NCI-H2107 (cell line): ENCODE measurements at places on chromosomes 11 and 22.
A peak's percentile ranks its signal among the peaks of the same experiment; 100 is the strongest.

- no peak for DNase-seq
Measured at GRCh38 chr11:115126092-115126491, 378.1 kb downstream of the CADM1 start.

- DNase-seq: no peak
Measured at GRCh38 chr11:74005721-74006517, 3.0 kb downstream of the UCP3 start.

GRCh38 chr11:12502046-12502445 lies 124.7 kb downstream of the PARVA start:
- no peak for DNase-seq

DNA sequence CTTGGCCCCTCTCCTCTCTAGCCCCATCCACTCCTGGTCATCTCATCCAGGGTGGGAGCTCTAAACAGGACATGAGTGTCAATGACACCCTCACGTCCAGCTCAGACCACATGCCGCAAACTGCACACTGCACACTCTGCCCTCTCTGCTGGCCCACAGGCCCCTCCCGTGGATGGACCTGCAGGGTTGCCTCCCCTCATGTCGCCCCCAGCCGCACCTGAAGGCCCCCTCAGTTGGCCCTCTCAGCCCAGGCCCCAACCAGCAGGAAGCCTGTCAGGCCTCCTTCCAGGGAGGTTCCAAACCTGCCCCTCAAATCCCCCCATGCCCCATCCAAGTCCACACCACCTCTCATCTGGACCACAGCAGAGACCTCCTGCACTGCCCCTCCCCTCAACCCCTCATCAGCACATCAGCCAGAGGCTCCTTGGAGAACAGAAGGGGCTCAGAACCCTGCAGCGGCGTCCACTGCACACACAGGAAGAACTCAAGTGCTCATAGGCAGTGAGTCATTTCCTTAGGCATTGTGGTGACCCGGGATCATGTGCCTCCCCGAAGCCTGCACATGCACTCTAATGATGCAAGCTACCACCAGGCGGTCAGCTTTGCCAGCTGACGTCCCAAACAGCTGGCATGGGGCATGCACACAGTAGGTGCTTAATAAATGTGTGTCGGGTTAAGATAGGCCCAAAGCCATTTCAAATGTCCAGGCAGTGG lies 12.9 kb upstream of the CDKN1C start:
- DNase-seq: no peak

DNA sequence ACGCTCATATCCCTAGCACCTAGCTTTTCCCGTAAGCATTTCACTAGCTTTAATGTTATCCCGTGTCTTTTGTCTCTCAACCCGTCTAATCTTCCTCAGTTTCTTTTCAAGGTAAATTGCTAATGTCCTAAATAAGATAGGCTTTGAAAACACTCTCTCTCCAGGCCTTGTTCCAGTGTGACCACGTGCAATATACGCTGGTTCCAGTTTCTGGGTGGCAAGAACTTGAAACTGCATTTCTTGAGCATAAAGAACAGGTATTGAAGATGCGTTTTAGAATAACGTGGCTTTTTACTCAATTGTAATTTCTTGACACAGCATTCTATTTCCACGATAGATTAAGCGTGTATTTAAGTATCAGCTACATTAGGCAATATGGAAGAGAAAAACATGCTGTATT lies 1.1 kb downstream of the CDC45 start:
- no peak for DNase-seq

DNA sequence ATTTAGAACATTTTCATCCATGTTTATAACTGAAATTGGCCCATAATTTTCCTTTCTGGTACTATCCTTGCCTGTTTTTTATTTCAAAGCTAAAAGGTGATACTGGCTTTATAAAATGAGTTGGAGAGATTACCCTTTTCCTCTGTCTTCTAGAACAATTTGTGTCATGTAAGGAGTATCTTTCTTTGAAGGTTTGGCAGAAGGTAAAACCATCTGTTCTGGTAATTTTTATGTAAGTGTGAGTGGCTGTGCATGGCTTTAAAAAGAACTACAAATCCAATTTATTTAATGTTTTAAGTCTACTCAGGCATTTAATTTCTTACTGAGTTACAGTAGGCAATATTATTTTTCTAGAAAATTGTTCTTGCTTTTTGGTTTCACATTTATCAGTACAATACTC lies 7.7 kb upstream of the MRGPRD start:
- no peak for DNase-seq

DNA sequence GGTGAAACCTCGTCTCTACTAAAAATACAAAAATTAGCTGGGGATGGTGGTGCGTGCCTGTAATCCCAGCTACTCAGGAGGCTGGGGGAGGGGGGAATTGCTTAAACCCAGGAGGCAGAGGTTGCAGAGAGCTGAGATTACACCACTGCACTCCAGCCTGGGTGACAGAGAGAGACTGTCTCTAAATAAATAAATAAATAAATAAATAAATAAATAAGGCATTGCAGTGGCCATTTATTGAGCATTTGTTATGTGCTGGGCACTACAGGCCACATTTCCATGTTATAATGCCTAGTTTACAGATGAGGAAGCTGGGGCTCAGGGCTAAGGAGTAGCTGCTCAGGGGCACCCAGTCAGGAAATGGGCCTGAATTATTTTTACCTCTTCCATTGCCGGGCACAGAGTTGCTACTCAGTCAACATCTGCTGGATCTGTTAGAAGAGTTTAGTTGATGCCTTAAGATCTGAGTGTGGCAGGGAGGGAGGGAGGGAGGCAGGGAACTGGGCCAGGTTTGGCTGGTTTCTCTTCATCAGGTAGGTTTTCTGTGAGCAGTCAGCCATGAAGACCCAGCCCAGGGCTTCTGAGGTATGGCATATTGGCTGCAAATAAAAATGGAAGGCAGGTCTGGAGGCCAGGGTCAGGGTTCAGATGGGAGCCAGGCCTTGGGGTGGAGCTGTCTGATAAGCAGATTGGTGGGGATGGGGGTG lies 5.6 kb downstream of the PVALB start:
- DNase-seq: no peak

DNA sequence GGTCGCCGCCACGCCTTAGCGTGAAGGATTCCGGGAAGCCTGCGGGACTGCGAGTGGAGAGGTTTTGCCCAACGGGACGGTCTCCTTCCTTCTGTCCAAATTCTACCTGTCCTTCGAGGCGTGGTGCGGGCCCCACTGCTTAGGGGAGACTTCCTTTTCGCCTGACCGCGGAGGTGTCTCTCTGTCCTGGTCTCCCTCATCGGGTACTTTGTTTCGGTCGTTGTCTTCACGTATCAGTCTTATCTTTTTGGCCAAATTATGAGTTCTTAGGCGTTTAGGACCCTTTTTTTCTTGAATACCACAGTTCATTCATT lies 388 bp downstream of the HINFP start:
- no peak for DNase-seq

GRCh38 chr11:69301455-69302401 lies 7.8 kb downstream of the MYEOV start:
- DNase-seq: no peak

DNA sequence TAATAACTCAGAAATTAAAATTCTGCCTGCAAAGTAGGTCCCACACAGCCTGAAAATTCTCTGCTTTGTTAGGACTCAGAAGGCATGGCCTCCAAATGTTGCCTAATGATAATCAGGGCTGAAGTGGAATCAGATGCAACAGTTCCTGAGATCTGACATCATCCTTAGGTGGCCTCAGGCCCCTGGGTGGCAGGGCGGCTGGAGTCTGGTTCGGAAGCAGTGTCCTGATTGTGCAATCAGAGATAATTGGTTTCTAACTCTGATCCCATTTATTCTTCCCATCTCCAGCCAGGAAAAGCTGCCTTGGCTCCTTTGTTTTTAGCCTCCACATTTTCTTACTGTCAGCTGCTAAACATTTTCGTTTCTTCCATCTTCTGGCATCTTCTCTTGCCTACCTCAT lies 399.3 kb downstream of the OPCML start:
- no peak for DNase-seq

DNA sequence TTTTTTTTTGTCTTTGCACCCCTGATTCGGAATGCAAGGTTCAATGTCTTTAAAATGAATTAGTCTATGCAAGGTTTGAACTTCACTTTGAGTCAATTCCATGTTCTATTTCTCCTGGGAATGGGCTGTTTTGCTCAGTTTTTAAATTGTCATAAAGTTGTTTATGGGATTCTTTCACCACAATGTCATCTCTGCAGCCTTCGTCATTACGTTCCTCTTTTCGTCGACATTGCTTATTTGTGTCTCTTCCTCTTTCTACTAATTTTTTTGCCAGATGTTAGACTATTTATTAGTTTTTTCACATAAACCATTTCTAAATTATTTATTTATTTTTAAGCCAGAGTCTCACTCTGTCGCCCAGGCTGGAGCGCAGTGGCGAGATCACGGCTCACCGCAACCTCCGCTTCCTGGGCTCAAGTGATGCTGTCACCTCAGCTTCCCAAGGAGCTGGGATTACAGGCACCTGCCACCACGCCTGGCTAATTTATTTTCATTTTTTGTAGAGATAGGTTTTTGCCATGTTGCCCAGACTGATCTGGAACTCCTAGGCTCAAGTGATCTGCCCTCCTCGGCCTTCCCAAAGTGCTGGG lies 7.1 kb upstream of the TNNT3 start:
- no peak for DNase-seq

DNA sequence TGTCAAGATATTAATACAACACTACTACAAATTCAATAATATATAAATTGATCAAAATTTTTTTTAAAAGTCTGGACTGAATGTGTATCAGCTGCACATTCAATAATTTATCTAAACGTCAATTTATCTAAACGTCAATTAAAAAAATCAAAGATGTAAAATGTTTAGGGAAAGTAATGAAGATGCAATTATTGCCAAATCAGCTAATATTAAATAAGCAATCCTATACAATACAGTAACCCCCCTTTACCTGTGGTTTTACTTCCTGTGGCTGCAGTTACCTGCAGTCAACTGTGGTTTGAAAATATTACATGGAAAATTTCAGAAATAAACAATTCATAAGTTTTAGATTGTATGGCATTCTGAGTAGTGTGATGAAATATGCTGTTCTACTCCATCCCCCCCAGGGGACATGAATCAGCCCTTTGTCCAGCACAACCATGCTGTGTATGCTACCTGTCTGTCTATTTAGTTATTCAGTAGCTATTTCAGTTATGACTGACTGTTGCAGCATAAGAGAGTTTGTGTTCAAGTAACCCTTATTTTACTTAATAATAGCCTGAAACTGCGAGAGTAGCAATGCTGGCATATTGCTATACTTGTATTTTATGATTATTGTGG lies 72.2 kb downstream of the CWF19L2 start:
- DNase-seq: no peak

- peak; percentile 65 for DNase-seq
Measured at GRCh38 chr22:32042924-32043323, at the start of gene SLC5A1. SLC5A1 (plus strand) TSS chr22:32043261; CDS start chr22:32043282, 21 bp downstream.

- DNase-seq: peak; percentile 44
Measured at GRCh38 chr11:15707971-15708370, 593.2 kb downstream of the INSC start.

DNA sequence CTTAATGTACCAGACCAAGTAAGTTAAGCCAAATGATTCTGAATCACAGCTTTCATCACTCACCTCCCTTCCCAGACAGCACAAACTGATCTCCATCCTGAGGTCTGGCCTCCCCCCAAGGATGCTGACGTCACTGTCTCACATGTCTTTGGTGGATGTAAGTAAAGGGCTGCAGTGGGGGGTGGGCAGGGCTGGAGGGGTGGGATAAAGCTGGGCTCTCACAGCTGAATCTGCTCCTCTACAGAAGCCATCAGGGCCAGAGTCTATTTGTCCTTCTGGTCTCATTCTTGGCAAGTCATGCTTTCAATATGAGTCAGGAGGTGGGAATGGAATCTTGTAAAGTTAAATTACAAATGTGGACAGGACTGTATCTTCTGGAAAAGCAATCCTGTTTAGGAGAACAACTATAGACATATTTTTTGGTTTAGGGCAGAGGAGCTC lies 32.7 kb downstream of the P4HA3 start:
- DNase-seq: no peak
